ENCODE measurements at places on chromosomes 2 and 18. TPM values are rescaled to one million over a fixed set of nuclear protein-coding genes. Genes with fewer than 3 reads are reported as not detected.

GRCh38 chr2:43488737-43489136, 107.1 kb downstream of the THADA start:
- DNase-seq: no peak

- DNase-seq: no peak
Measured at GRCh38 chr2:164558450-164558849, 62.8 kb downstream of the GRB14 start.

DNA sequence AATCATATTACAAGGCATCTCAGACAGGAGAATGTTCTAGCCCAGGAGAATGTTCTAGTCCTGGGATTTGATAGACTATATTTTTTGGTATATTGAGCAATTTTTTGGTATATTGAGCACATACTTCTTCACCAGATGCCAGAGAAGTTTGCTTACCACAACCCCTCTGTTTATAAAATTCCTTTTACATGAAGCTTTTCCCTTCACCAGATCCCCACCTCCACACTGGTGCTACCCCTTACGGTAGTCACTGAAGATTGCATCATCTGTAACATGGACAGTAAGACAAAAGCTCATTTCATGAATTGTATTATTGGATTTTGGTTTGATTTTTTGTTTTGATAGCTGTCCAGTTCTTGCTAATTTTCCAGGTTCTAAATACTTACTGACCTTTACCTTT, 7.2 kb upstream of the HNMT start:
- DNase-seq: peak; percentile 17

GRCh38 chr2:24521162-24521857, 30.3 kb downstream of the NCOA1 start:
- no peak for DNase-seq

DNA sequence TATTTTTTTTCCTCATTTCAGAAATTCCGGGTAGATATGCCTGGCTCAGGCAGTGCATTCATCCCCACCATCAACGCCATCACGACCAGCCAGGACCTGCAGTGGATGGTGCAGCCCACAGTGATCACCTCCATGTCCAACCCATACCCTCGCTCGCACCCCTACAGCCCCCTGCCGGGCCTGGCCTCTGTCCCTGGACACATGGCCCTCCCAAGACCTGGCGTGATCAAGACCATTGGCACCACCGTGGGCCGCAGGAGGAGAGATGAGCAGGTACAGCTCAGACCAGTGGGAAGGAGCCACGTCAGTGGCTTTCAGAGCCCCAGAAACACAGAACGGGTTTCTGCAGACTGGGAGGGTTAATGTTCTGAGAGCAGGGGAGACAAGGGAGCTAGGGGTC, 11.4 kb downstream of the FOSL2 start:
- DNase-seq: no peak

GRCh38 chr2:236712961-236713673, 143.5 kb downstream of the ACKR3 start:
- DNase-seq: no peak

- DNase-seq: no peak
Measured at GRCh38 chr2:168587307-168587706, 131.2 kb downstream of the CERS6 start.

DNA sequence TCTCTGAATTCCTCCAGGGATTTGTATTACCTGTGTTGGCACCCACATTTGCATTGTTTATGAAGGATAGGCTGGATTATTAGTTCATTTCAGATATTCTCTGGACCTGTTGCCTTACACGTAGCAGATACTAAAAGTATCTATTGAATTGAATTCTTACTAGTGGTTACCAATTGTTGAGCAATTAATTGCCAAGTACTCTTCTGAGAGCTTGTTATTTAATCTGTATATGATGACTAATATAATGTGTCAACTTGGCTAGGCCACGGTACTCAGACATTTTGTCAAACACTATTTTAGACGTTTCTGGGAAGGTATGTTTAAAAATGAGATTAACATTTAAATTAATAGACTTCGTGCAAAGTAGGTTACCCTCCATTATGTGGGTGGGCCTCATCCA, 2.5 kb upstream of the SPP2 start:
- DNase-seq: no peak

GRCh38 chr2:19035238-19035637, 323.2 kb downstream of the OSR1 start:
- peak; percentile 16 for DNase-seq

DNA sequence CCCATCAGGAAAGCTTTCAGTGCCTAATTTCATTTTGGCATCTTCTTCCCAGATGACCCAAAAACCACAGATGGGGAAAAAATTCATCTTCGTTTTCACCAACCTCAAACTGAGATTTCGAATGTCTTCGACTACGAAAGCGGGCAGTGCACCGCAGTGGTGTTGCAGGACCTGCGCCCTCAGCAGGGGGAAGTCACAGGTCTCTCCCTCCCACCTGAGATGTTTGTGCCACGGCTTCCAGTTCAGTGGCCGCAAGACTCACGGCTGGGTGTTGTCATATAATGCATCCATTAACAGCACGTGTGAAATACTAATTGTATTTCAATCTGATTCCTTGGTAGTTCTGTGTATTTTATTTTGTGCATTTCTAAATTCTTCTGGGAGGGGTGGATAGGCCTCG, 66.2 kb upstream of the SALL3 start:
- no peak for DNase-seq

GRCh38 chr2:147847746-147848391, 3.0 kb downstream of the ACVR2A start:
- DNase-seq: no peak

PSMA8 gene
- not detected for total RNA-seq

CFAP65 gene
- 0.11 TPM for total RNA-seq

CHMP1B gene
- total RNA-seq: 39.9 TPM

COPS9 gene
- 169 TPM for total RNA-seq
